ENCODE measurements at places on chromosomes 2 and 18.

- DNase-seq, result no peak
Observed at GRCh38 chr18:1062588-1062987, 157.9 kb downstream of the ADCYAP1 start.

DNA sequence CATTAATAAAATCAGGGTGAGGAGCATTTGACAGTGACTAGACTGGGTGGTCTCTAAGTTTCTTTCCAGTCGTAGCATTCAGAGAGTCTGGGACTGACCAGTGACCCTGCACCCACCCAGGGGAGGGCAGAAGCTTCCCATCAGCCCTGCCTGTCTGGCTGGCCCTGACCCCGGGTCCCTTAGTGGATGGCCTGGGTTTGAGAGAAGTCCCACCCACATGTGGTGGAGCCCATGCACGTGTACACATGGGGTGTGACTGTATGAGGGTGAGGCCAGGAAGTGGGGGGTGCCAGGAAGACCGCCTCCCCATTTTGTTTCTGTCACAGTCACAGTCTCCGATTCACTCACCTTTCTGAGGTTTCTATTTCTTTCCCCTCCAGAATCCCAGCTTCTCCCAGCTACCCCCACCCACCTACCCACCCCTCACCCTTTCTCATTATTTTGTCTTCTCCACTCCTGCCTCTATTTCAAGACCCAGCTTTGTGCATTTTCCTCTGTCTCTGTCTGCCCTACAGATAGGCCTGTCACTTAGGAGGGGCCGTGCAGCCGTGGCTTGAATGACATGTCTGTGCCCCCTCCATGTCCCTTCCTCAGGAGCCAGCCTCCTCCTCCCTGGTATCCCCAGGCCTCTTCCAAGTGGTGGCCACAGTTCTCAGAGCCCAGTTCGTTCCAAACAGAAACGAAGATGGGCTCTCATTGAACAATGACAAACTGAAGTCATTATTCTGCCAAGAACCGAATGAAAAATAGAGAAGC is 13.6 kb downstream of the CIB4 start:
- DNase-seq, result no peak

DNA sequence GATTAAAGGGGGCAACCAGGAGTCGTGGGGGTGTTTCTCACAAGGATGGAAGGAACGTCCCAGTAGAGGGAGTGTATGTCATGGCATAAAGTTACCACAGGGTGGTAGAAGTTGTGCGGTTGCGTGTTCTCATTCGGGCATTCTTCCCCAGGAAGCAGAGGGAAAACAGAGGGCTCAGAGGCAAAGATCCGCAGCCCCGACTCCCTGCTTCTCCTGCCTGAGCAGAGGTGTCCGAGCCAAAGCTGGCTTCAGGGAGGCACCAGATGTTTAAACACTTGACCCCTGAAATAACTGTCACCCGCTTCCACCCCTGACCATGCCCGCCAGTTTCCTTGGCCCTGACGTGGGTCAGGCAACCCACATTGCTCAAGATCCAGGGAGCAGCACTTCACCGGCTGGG is 83.7 kb downstream of the EN1 start:
- no peak for DNase-seq

DNA sequence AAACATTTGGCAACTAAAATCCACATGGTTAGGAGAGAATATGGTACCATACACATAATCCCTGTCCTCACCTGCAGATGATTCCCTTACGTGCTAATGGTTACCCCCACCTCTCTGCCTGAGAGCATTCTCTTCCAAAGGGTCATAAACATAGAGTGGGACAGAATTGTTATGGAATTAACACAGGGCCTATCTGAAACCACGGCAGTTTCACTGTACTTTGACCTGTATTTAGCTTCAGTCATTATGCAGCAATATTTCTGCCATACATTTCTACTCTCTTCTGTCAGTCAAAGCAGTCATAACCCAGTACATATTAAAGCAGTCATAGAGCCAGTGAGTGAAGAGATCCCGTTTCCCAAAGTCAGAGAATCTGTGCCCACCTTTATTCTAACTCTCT is 1128.9 kb upstream of the NXPH2 start:
- DNase-seq, result no peak

GRCh38 chr18:7367336-7367735 is 136.4 kb downstream of the LRRC30 start:
- no peak for DNase-seq

GRCh38 chr2:101758001-101758400 is 60.5 kb downstream of the MAP4K4 start:
- DNase-seq, result no peak

- DNase-seq, result no peak
Observed at GRCh38 chr2:9214873-9215272, 8.3 kb downstream of the ASAP2 start.

- no peak for DNase-seq
Observed at GRCh38 chr18:33670029-33670428, 92.0 kb downstream of the ASXL3 start.

DNA sequence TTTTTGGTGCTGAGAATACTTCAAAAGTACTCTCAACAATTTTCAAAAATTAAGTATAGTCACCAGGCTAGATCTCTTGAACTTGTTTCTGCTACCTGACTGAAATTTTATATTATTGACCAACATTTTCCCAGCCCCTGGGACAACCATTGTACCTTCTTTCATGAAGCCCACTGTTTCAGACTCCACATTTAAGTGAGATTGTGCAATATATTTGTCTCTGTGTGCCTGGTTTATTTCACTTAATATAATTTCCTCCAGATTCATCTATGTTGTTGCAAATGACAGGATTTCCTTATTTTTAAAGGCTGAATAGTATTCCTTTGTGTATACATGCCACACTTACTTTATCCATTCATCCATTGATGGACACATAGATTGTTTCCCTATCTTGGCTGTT is 354.2 kb upstream of the VRK2 start:
- no peak for DNase-seq

GRCh38 chr2:113829761-113830160 is 60.1 kb upstream of the ACTR3 start:
- DNase-seq, result no peak

DNA sequence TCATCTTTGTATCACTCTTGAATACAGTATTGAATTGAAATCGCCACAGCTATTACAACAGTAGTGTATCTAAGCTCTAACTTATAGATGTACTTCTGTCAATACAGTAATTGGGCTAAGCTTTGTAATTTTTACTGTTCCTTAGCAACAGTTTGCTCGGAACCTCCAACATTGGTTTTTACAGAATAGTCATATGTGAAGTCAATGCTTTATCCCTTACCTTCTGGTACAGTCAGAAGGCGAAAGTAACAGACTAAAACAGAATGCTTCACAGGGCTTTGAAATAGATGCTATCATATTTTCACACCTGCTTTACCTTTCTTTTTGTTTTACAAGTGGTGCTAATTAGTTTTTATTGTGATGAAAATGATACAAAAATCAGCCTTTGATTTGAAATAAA is 46.9 kb upstream of the CYP20A1 start:
- DNase-seq, result no peak

- no peak for DNase-seq
Observed at GRCh38 chr18:2218101-2218500, 353.2 kb downstream of the METTL4 start.

All from stimulated activated CD4-positive, alpha-beta T cell treated with anti-CD3 and anti-CD28 coated beads, Interleukin-1b, Interleukin-23, amount 100 ng/mL, for 4 hours (primary cell).